ENCODE measurements at places on chromosomes 6 and 20.

- DNase-seq, result no peak
These were observed 70.3 kb upstream of the DSP start for GRCh38 chr6:7471171-7471570.

GRCh38 chr20:3188823-3189413 lies 15.6 kb downstream of the DDRGK1 start:
- no peak for DNase-seq

GRCh38 chr20:45085289-45085688 lies 15.6 kb downstream of the KCNS1 start:
- DNase-seq, result no peak

DNA sequence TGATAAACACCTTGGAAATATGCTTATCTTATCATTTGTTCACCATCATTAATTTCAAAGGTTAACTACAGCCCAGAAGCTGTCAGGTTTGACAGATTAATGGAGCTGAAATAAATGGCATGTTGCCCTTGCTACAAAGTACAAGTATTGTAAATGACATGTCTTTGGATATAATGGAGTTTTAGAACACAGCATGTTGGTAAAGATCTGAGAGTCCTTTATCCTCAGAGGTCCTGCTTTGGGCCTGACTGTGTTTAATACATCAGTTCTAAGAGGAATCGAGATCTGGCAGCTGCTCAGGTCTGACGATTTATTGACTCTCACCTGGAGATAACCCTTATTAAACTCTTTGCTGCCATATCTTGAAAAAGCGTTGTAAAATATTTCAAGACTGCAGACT lies 222.7 kb upstream of the OPRM1 start:
- DNase-seq, result no peak

DNA sequence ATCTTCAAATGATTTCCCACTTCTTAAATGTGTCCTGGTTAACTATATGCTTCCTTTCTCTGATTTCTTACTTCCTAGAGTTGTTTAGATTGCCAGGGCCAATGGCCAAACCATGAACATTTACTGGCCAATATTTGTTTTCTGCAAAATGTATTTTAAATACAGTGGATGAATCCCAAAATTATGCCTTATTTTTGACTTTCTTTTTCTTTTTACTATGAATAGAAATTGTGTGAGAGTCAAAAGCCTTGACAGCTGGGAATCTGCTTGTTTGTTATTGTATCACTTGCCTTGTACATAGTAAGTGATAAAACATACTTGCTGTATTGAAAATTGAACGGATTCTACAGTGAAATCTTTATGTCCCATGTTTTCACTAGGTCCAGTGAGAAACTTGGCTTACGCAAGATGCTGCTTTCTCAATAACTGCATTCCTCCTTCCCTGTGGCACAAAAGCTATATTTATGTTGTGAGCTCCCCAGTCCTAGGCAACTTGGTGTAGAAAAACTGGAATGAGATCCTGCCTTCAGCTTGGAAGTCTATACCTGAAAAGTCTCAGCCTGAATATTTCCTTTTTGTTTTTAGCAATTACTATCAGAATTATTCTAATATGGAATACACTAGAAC lies 295.2 kb downstream of the EPHA7 start:
- DNase-seq, result no peak

- no peak for DNase-seq
These were observed 82.6 kb upstream of the CCN6 start for GRCh38 chr6:111971181-111971841.

- peak; percentile 41 for DNase-seq
These were observed 862 bp downstream of the UCKL1 start for GRCh38 chr20:63955281-63955826.

DNA sequence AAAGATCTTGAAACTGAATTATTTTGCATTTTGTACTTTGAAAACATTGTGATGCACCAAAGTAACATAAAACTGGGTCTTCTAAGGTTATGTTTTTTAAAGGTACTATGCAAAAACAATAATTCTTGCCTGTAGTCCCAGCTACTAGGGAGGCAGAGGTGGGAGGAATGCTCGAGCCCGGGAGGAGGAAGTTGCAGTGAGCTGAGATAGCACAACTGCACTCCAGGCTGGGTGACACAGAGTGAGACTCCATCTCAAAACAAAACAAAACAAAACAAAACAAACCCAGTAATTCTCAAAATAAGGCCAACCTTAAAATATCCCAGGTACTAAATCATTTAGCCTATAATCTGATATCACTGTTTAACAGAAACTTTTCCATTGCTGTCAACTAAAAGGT lies 269.6 kb downstream of the KHDC1L start:
- peak; percentile 47 for DNase-seq

- no peak for DNase-seq
These were observed 4.0 kb upstream of the PLN start for GRCh38 chr6:118544105-118544504.

DNA sequence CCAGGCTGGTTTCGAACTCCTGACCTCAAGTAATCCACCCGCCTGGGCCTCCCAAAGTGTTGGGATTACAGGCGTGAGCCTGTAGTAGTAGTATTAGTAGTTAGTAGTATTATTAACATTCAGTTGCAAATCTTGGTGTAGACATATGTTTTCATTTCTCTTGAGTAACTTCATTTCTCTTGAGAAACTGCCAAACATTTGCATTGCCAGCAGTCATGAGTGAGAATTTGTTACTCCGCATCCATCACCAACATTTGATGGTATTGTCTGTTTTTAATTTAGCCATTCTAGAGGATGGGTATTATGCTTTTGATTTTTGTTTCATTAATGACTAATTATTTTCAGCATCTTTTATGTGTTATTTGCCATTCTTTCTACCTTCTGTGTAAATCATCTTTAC lies 1.5 kb upstream of the ERVFRD-1 start:
- DNase-seq, result no peak

DNA sequence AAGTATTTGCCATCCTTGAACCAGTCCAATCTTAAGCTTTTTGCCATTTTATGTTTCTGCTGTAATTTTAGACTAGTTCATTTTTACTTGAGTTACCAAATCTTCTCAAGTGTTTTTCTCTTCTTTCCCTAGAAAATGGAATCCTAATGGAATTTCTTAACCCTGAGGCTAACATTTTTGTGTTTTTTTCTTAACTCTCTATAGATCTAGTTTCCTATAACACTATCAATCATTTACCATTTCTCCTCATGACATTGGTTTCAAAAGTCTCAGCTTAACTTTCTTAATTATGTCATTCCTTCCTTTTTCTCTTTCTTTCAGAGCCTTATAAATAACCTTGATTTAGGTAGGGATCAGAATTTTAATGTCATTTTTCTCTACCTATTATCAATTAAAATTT lies 54.8 kb downstream of the SENP6 start:
- no peak for DNase-seq

- no peak for DNase-seq
These were observed 16.9 kb downstream of the MOCS1 start for GRCh38 chr6:39917329-39917728.

GRCh38 chr6:50815436-50816114 lies 3.1 kb upstream of the TFAP2B start:
- no peak for DNase-seq

GRCh38 chr6:27582928-27583725 lies 110.2 kb upstream of the ZNF184 start:
- peak; percentile 24 for DNase-seq

DNA sequence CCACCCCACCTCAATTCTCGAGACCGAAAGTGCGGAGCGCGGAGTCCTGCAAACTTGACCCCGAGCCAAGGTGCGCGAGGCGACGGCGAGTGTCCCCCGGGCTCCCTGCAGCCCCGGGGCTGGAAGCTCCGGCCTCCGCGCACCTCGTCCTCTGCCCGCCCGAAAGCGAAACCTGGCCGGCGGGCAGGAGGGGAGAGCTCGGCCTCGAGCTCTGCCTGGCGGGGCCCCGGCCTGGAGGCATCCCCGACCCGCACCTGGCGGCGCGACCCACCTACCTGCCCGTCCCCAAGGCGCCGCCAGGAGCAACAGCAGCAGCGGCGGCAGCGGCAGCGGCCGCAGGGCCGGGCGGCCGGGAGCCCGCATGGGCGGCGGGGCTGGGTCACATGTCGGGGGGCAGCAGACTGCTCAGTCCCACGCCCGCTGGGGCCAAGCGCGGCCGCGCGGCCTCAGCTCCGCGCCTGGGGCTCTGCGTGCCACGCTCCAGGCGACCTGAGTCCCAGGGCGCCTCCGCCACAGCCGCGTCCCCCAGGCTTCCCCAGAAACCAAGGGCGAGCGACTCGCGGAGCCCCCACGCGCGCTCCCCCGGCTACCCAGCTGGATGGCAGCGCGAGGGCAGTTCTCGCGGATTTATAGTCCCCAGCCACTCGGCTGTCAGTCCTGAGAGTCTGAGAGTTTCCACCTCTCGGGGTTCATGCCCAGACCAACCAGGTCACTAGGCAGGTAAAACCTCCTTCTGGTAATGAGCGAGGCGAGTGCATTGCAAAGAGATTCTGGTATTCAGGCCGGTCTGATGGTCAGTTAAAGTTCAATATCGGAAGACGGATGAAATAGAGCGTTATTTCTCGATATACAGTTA lies at the start of gene IL20RA:
TSS of gene IL20RA (minus strand) at position 600 of the 856 bp plus-strand sequence. CDS start at position 363, 237 bp downstream.
- DNase-seq, result no peak

- no peak for DNase-seq
These were observed 73.0 kb downstream of the SLX4IP start for GRCh38 chr20:10508060-10508459.

All from inflammatory macrophage (primary cell).